ENCODE measurements at places on chromosomes 5 and 9.

- no peak for DNase-seq
Observed at GRCh38 chr5:127076315-127077129, 3.2 kb upstream of the C5orf63 start.

- DNase-seq = no peak
Observed at GRCh38 chr9:122294531-122294930, 29.8 kb downstream of the MRRF start.

DNA sequence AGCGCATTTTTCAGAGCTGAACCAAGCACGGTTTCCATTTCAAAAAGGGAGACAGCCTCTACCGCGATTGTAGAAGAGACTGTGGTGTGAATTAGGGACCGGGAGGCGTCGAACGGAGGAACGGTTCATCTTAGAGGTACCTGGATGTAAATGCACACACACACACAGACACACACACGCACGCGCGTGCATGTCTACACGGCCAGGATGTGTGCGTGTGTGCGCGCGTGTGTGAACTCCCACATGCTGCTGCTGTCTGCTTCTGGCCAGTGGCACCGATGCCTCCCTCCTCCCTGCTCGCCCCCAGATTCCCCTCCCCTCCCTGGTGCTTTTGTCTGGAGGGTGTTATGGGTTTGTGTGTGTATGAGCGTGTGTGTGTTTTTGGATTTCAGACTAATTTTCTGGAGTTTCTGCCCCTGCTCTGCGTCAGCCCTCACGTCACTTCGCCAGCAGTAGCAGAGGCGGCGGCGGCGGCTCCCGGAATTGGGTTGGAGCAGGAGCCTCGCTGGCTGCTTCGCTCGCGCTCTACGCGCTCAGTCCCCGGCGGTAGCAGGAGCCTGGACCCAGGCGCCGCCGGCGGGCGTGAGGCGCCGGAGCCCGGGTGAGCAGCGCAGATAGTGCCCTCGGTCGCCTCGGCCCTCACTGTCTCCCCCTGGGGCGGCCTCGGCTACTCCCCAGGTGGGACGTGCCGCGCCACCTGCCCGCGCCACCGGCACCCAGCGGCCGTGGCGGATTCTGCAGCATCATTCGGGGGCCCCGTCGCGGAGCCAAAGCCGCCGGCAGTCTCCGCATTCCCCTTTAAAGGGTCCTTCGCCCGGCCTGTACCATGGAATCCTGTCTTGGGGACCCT is at the start of gene NTRK2:
TSS of gene NTRK2 (plus strand) at position 442 of the 850 bp plus-strand sequence. CDS start 1,020 bp downstream, outside the sequence.
- no peak for DNase-seq

- DNase-seq = no peak
Observed at GRCh38 chr5:96859375-96859774, 16.9 kb upstream of the ERAP2 start.

DNA sequence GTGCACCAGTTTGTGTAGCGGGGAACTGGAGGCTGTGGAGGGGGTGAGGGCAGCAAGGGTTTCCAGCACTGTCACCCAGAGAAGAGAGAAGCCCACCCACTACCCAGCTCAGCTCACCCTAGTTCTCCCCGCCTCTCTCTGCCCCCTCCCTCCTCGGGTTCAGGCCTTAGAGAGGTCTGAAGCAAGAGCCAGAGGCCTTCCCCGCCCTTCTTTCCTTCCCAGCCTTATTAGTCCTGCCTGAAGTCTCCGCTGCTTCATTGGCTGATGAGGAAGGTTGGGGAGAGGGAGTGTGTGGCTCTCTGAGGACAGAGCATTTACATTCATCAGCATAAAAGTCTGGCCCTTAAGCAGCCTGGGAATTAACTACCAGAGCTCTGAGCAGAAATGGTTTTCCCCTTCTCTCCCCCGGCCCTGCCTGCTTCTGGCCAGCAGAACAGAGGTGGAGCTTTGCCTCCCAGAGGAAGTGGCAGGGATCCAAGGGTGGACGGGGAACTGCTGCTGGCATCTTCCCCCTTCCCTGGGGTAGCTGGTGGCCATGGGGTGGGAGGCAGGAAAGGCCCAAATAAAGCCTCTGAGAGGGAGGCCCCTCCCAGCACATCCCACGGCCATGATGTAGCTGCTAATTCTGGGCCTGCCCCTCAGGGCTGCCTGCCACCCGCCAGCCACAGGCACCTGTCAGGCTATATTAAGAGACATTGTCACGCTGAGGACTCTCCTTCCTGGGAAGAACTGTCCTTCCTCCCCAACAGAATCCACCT is 4.1 kb downstream of the DNAJB5 start:
- DNase-seq = no peak

- no peak for DNase-seq
Observed at GRCh38 chr5:77463905-77464304, 28.2 kb downstream of the WDR41 start.

Measured in KG1 (cell line).